ENCODE measurements at places on chromosomes 4 and X.

- no peak for DNase-seq
Measured at GRCh38 chr4:15488136-15488535, 18.5 kb downstream of the CC2D2A start.

DNA sequence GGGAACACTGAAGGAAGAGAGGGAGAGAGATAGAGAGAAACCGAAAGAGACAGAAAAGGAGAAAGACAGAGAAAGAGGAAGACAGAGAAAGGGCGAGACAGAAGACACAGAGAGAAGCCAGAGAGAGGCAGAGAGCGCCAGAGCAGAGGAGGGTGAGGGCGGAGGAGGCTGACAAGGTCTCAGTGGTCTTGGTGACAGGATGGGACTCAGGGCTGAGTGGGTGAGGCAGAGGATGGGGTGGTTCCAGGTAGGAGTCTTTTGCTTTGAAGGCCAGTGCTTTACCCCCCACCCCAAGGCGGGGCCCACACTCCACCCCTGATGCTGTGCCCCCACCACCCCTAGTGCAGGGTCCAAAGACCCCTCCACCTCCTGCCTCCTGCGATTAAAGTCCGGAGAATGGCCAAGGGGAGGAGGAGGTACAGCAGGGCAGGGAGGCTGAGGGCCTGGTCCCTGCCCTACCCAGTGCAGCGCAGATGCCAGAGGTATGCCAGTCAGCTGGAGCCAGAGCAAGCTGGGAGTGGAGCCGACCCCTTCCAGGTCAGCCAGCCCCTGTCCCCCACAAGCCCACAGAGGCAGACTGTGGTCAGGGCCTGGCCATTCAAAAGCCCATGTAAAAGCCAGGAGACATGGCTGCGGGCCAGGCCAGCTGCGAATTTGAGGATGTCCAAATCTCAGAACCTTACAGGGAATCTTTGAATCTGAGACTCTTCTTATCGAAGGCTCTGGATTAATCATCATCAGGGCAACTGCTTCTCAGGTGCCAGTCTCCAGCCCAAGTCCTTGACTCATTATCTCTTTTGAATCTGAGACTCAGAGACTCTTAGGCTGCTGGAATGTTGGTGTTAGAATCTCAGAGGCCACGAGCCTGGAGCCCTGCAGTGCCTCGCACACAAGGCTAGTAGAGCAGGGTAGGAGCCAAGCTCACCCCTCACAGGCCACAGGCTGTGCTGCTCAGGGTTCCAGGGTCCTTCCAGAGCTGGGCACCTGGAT is 758 bp downstream of the IQSEC2 start:
- no peak for DNase-seq

DNA sequence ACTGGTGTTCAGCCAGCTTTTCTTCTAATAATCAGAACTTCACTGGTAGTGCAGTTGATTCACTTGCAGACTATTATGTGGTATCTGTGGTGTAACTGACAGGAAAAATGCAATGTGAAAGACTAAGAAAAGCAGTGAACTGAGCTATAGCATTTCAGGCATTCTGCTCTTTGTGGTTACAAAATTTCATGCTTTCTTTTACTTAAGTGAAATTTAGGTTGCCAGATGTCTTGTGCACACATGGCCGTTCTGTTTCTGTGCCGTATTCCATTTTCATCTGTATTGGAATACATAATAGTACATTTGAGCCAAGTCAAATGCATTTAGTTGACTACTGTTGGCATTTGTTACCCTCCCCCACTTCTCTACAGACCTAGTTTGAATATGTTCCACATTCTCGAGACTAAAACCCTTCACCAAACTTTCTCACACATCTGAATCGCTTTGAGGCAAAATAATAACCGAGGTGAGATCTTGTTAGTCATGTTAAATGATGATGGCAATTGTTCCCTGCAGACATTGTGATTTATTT is 8.2 kb downstream of the RTL3 start:
- no peak for DNase-seq

DNA sequence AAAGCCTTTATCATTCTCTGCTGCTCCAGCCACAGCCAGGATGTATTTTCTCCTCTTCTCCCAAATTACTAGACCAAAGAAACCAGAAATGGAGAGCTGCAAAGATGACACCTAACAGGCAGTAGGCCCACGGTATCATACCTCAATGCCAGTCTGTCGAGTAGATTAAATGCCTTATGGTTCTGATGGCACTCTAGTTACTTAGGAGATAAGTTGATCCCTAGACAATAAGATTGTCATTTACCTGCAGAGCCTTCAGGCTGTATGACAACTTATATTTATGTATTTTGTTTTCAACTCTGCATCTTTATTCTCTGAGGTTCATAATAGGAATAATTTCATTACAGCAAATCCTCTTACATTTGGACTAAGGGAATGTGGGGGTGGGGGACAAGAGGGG is 262.1 kb downstream of the LDB2 start:
- DNase-seq: no peak

DNA sequence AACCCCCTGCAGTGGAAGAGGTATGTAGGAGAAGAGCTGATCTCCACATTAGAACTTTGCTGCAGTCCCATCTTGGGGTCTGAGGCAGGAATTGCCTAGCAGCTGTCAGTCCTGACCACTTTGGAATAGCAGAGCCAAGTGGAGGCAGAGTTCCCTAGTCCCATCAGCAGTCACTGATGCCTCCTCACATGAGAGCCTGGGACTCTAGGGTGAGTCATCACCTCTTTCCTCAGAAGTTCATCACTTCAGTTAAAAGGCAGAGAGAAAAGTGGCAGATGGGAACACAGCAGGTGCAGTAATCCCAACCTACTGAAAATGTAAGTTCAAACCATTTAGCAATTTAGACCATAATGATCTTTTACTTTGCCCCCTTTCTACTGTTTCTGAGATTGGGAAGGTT is 73.9 kb upstream of the MED14 start:
- DNase-seq: no peak

GRCh38 chr4:87257523-87257922 is 37.1 kb upstream of the KLHL8 start:
- no peak for DNase-seq

DNA sequence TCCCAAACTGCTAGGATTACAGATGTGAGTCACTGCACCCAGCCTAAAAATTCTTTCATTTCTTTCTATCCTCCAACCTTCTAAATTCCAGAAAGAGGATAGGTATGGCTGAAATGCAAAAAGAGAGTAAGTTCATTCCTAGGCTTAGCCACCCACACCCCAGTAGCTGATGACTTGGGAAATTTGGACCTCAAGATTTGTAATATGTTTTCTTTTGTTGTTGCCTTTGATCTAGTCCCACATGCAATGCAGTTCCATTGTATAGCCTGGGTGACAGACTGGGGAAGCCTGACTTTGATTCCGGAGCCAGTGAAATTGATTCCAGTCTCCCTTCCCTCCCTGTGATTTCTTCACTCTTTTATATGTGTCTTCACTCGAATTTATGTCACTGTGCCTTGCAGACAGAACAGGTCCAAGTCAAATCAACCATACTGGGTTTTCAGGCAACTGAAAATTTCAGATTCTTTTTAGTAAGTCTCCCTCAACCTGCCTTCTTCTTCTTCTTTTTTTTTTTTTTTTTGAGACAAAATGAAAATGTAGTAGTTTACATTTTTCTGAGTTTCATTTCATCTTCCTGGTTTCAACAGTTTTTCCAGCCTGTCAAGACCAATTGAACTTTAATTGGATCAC is 176.2 kb upstream of the RBPJ start:
- DNase-seq: no peak

DNA sequence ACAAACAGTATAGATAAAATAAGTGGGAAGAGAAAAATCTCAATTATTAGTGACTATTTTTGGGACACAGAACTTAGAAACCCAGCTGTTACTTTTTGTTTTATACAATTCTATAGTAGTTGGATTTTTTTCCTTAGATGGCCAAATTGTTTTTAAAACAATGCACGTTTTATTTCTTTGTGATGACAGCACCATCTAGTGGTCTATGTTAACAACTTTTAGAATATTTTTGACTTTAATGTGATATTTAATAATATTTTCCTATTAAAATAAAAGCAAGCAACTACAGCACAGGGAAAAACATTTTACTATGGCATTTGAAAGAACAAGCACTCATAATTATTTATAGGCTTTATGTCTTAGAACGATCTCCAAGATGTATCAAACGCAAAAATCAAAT is 5.6 kb upstream of the SMIM31 start:
- no peak for DNase-seq

DNA sequence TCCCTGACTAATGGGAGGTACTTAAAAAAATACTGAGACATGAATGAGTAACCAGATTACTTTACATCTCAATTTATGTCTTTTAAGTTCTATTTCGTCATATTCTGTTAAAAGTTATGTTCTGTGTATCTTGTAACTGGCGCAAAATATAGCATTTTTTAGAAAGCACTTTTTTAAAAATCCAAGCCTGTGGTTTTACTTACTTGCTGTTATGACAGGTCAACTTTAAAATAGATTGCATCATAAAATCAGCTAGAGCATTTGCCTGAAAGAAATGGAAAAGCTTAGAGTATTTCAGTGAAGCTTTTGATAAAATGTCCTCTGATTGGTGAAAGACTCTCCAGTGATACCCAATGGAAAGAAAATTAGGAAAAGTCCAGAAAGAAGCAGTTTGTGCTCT is 1892.3 kb upstream of the TENM3 start:
- no peak for DNase-seq

- DNase-seq: no peak
Measured at GRCh38 chrX:16258882-16259281, 91.6 kb downstream of the MAGEB17 start.
